ENCODE measurements at places on chromosomes 16 and 17.

DNA sequence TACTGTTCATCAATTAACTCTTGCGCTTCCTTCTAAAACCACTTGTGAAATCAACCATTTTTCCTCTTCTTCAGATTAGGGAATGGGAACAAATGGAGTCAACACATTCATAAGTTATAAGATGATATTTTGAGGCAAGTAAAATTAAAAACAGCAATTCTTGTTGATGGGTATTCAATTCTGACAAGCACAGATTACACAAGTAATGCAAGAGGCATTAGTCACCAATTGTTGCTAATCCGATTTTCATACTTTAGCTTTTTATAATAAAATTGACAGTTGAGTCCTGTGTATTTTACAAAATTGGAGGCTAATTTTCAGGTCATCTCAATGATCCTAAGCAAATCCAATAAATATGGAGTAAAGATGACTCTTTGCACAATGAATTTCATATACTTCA, 918.4 kb upstream of the SOX9 start:
- no peak for DNase-seq

- peak; percentile 64 for DNase-seq
Measured at GRCh38 chr17:7834542-7834956, 532 bp downstream of the KDM6B start.

DNA sequence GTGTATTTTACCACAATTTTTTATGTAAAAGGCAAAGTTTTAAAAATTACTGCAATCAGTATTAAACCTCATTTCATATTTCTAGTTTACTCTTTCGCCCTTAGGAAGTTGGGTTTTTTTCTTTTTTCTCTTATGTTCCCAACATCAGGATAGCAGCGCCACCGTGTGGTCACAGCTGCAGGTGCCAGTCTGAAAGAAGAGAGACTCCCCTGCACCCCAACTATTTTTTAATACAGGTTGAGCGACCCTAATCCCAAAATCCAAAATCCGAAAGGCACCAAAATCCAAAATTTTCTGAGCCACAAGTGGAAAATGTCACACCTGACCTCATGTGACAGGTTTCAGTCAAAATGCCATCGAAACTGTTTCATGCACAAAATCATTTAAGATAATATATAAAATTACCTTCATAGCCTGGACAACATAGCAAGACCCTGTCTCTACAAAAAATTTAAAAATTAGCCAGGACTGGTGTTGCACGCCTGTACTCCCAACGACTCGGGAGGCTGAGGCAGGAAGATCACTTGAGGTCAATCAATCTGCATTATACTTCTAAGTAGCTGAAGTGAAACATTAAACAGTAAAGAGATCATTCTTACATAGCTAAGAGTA, 21.8 kb upstream of the ASGR2 start:
- no peak for DNase-seq

DNA sequence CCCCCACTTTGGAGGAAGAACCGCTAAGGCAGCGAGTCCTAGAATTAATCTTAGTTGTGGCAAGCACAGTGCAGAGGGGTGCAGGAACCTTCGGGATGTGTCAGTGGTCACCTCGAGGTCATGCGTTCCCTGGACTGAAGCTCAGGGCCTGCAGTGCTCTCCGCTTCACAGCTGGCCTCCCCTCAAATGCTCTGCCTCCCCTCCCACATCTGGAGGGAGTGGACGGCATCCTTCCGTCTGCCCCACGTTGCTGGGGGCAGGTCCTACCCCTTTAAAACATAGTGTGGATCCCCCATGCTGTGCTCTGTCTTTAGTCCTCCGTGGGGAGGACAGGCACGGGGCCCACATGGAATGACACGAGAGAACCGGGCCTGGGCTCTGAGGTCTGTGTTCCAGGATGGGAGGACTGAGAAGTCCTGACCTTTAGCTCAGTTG, 99.5 kb upstream of the CDC42EP4 start:
- no peak for DNase-seq

- no peak for DNase-seq
Measured at GRCh38 chr17:79520167-79521165, 90.4 kb downstream of the RBFOX3 start.

DNA sequence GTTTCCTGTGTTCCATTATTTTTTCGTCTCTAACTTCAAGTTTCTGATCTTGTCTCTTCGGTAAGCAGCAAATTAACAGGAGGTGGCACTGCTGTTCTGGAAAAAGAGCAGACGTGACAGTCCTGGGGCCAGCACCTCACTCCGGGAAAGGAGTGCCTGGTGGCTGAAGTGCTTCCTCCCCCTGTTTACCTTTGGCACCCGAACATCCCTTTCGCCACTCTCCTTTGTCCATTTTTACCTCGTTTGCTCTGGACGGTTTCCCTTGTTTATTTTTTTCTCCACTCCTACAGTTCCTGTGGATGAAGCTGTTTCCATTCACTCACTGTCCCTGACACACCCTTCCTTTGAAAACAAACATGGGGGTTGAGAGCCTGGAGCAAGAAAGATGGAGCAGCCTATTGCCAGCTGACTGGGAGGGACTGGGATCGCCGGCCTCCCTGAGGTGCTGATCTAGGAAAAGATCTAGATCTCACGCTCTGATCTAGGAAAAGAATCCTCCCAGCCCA, 12.6 kb downstream of the SAP30BP start:
- DNase-seq, result no peak

- peak; percentile 68 for DNase-seq
Measured at GRCh38 chr16:11613381-11614303, 26.9 kb upstream of the LITAF start.

DNA sequence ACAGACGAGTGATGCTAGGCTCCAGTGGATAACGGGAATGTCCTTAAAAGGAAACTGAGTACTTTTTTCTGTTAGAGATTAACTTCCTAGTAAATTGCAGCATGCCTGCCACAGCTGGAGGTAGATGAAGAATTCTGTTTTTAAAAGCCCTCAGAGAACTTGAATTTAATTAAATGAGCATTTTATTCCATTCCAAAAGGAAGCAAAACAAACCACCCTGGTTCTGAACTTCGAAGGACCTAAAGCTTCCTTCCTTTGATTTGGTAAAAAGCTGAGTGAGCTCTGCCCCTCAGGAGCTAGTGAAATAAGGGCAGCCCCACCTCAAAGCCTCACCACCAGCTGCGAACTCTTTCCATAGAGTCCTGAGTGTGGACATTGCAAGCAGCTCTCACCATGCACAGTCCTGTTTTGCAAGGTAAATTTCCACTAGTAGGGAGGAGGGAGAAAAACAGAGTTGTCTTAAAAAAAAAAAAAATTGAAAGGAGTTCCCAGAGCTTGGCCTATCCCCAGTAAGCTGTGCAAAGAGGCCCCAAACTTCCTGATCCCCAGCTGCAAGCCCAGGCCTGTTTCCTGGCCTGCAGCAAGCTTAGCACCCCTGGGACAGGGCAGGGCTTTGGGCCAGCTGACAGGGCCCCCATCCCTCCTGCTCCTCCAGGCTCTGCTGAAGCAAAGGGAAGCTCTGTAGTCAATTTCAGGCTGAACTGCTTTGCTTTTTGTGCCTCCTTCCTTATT, 11.2 kb downstream of the CHD9NB start:
- DNase-seq, result no peak

- no peak for DNase-seq
Measured at GRCh38 chr17:75063201-75063600, 16.2 kb downstream of the KCTD2 start.

- no peak for DNase-seq
Measured at GRCh38 chr16:84614073-84614459, 3.8 kb downstream of the COTL1 start.

- no peak for DNase-seq
Measured at GRCh38 chr17:5485270-5486205, at the start of gene DERL2. Gene DERL2, minus strand, starts transcription at chr17:5486178. Its CDS starts 17 bp downstream, at chr17:5486161.

GRCh38 chr17:76679239-76679638, 31.5 kb downstream of the MXRA7 start:
- DNase-seq, result no peak

GRCh38 chr17:15086776-15087295, 178.3 kb downstream of the PMP22 start:
- no peak for DNase-seq

DNA sequence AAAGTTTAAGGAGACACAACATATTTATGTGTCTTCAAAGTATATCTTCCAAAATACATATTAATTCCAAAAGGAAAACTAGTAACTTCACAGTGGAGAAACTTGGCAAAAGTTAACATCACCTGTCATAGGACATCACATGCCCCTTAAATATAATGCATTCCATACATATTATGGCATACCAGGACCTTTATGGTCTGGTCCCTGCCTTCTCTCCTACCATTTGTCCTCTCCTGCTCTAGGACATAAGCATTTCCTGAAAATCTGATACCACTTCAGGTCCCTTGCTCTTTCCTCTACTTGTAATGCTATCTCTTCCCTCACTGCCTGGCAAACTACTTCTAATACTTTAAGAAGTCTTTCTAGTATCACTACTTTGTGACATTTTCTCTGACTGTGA, 168.1 kb upstream of the RBL2 start:
- no peak for DNase-seq

GRCh38 chr16:77386831-77387814, 47.7 kb downstream of the ADAMTS18 start:
- no peak for DNase-seq

DNA sequence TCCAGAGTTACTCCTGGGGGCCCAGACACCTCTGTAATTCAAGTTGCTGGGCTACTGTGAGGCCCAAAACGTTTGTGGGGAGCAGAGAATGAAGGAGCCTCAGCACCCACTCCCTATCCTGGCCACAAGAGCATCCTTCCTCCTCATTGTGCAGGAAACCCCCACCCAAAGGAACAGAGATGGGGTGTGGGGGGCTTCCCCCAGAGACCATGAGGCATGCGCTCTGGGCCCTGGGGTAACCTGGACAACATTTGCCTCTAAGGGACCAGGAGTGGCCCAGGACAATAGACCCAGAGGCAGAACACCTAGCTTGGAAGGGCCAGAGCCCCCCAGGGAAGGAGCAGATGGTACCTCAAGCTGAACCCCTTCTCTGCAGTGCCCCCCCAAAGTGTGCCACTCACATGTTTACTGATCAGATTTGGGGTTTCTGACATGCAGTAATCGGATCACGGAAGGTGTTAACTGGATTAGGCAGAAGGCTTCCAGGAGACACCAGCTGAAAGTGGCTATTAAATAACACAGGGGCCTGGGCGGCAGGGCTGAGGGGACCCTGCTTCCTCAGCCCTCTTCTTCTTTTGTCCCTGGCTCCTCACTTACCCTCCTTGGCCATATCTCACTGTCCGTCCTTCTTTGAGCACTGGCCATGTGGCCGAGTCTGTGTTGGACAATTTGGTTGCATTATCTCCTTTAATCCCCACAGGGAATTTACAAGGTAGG, 50.8 kb downstream of the SDK2 start:
- no peak for DNase-seq

DNA sequence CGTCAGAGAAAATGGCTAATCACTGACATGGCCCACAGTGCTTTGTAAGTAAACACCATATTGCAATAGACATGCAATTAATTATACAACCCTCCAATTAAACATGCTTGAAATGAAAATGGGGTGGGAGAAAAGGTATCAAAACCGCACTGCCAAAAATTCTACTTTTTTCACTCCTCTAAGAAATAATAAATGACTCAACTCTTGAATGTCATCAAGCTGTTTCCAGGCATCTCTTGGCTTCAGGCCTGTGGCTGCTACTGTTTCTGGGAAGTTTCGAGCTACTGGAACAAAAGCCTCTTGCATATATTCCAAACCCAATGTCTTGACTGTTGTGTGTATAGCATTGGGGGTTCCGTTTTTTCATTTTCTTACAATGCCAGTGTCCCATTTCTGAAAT, 412.6 kb downstream of the RBFOX1 start:
- DNase-seq, result no peak

DNA sequence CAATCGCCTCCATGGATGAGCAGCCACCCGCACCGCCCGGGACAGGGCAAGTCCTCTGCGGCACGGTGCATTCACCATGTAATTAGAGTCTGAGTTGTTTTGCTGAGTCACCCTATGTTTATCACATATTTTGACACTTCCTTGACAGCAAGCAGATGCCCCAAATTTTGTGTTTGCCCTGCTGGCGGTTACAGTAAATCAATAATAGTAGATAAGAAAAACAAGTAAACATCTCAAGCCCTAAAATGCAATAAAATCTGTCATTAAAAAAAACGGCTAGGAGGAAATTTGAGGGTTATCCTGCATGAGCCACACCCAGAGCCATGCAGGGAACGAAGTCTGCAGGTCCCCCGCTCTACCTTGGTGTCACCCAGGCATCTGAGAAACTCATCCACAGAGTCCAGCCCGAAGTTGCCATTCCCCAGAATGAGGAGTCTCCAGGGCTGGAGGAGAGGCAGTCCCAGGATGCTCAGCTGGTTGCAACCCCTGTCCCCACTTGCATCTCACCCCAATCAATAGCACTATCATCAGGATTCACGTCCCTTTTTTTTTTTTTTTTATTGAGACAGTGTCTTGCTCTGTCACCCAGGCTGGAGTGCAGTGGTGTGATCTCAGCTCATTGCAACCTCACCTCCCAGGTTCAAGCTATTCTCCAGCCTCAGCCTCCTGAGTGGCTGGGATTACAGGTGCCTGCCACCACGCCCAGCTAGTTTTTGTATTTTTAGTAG, 16.5 kb upstream of the ST6GALNAC1 start:
- no peak for DNase-seq

GRCh38 chr16:22763437-22764080, 50.4 kb upstream of the HS3ST2 start:
- DNase-seq, result no peak

- DNase-seq, result no peak
Measured at GRCh38 chr17:75061618-75062017, 14.6 kb downstream of the KCTD2 start.

- peak; percentile 67 for DNase-seq
Measured at GRCh38 chr16:11076259-11077018, 132.1 kb downstream of the CLEC16A start.

DNA sequence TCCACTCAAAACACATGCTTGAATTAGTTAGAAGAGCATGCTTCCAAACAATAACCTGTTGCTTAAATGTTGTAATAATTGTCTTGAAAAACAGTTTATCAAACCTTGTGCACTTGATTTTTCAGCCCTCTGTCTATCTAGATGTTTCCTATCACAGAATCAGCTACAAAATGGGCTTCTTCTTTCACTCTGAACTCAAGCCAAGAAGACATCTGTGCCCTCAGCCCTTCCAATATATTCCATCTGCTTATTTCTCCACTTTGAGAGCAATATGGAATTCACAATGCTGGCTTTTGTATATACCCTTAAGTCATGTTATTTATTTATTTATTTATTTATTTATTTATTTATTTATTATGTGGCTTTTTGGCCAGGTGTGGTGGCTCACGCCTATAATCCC, 234.2 kb downstream of the TOX3 start:
- DNase-seq, result no peak

DNA sequence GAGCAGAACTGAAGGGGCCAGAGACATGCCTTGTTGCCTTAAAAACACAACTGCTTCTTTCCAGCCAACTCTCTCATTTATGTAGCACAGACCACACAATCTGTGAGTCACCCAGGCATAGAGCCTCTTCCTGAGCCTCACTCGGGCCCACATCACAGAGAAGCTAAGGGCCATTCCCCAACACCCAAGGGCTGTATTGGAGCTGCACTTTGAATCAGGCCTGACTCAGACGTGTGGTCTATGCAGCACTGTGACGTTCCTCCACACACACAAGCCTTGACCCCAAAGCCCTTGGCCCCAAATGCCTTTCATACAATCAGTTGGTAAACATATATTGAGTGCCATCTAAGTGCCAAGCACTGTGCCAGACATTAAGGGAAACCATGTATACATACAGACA, 308.9 kb upstream of the DYNLRB2 start:
- peak; percentile 23 for DNase-seq

GRCh38 chr16:47927330-47927729, 228.5 kb downstream of the ABCC12 start:
- DNase-seq, result no peak

Data from GM06990 (cell line).